ENCODE measurements at places on chromosomes 5 and 9.
A peak's percentile ranks its signal among the peaks of the same experiment; 100 is the strongest.

- DNase-seq, result peak; percentile 70
These were observed 36.0 kb upstream of the FBN2 start for GRCh38 chr5:128574041-128574440.

DNA sequence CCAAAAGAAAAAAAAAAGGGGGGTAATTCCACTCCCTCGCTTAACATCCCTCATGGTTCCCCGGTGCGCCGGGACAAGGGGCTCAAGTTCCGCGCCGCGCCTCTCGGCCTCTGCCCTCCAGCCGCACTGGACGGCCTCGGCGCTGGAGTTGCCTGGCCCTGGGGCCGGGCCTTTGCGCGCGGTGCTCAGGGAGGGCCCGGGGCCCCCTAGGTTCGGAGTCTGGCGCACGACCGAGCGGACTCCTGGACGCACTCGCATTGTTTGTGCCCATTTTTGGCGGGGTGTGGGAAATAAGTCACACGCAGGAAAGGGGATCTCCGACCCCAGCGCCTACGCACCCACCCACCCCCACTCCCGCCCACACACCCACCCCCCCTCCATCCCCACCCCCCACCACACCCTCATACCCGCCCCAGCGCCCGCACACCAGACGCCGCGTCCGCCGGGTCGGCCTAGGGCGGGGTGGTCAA, 381 bp downstream of the MED22 start:
- DNase-seq, result peak; percentile 58

- no peak for DNase-seq
These were observed 147.1 kb downstream of the ZNF608 start for GRCh38 chr5:124599028-124599973.

GRCh38 chr9:131438190-131438589, 44.3 kb downstream of the PRRC2B start:
- no peak for DNase-seq

- DNase-seq, result no peak
These were observed 619.8 kb downstream of the HINT1 start for GRCh38 chr5:130545291-130545690.

DNA sequence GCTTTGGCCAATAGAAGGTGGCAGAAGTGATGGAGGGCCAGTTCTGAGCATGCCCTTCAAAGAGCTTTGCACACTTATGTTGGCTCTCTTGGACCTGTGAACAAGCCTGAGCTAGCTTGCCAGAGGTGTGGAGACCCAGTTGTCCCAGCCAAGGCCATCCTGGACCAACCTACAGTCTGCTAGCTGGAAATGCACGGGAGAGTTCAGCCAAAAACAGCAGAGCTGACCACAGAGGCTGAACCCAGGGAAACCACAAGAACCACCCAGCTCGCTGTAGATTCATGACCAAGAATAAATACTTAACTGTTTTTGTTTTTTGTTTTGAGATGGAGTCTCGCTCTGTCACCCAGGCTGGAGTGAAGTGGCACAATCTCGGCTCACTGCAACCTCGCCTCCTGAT, 65.4 kb upstream of the HAND1 start:
- no peak for DNase-seq

DNA sequence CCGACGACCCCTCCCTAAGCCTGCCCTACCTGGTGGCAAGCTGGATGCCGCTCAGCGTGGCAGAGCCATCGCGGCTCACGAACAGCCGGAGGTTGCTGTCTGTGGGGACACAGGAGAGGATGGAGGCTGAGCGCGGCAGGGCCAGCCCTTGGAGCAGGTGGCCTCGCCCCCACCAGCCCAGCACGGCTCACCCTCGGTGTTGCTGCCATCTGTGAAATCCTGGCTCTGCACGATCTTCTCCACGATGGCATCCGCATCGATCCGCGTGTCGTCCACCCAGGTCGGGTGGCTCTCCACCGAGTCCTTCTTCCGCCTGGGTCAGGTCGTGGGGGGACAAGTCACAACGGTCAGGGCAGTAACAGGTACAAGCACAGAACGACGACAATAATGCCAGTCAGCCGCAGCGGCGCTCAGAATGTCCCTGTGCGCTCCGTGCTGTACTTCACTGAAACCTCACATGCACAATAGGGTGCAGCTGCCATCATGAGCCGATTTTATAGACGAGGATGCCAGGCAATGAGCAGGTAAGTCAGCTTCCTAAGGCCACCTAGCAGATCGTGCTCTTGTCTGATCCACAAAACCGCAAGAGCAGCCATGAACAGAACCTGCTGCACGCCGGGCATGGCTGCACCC, 7.0 kb upstream of the DPM2 start:
- no peak for DNase-seq

DNA sequence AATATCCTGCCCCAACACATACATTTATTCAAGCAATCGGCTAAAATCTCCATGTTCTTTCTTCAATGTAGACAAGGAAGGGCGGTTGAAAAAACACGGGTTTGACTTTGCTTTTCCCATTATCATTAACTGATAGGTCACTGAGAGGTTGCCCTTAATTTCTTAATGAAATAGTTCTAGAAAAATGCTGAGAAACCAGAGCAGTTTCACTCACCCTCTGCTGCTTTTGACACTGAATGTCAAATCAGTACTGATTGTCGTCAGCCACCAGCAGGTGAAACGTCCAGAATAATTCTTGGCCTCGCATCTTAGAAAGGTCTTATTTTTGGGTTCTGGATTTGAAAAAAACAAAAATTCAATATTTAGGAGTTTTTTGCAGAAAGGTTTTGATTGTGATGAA, 8.1 kb downstream of the IL12B start:
- no peak for DNase-seq

DNA sequence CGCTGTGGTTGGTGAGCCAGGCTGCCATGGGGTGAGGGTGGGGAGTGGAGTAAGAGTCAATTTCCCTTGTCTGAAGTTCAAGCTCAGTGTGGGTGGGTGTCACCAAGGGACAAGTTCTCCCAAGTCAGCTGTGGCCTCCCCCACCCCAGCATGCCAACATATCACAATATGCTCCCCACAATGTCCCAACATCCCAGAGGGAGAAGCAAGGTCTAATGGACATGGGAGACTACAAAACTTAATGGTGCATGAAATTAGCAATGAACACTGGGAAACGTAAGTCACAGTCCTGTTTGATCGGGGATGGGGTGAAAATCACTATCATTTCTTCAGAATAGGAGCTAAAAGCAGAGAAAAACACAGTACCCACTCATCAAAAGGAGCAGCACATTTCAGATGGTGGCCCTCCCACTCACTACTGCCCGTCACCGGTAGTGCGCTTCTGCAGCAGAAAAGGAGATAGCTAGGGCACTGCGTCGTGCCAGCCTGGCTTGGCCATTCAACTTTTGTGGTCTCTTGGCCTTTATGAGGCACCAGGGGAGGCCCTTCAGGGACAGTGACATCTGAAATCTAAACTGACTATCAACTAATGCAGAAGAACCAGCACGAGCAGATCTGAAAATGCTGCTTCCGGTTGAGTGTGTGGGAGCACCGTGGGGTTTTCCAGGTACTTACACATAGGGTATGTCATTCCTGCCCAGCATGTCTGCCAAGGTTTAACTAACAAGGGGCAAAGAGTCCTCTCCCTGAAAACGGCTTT, 20.5 kb upstream of the NDFIP1 start:
- no peak for DNase-seq

All from ELR (cell line).